ENCODE measurements at places on chromosomes 2 and 18.

GRCh38 chr18:46141199-46141598 lies 37.0 kb downstream of the HAUS1 start:
- DNase-seq: no peak

DNA sequence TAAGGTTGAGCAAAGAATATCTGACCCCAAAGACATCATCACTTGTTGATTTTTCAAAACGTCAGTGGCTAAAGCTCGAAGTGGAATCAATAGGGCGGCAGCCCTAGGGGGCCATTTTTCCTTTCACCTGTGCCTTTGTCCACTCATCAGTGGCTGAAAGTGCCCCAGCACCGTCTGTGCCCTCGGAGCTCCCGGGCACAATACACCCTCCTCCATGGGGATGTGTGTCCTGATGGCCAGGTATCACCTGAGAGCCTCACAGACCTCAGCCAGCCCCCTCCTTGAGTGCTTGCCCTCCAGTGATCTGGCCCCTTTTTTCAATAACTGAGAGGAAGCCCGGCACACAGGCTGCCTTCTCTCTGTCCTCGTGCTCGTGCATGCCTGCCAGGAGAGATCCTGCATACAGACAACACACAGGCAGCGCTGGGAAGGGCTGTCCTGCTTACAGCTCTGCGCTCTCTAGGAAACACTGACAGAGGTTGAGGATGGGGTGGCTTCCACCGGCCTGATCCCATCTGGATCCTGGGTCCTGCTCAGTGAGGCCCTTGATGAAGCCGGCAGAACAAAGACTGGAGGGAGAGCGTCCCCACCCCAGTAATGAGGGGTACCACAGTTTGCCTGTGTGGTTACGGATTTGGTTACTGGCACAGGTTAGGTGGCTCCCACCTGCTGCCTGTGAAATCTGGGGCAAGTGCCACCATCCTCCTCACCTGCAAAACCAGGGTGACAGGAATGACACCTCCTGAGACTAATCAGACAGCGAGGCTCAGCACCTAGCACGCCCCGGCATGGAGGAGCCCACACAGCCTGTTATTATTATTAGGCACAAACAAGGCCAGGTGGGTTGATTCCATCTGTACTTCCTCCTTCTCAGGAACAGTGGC lies 197.5 kb upstream of the RAB6C start:
- DNase-seq: no peak

DNA sequence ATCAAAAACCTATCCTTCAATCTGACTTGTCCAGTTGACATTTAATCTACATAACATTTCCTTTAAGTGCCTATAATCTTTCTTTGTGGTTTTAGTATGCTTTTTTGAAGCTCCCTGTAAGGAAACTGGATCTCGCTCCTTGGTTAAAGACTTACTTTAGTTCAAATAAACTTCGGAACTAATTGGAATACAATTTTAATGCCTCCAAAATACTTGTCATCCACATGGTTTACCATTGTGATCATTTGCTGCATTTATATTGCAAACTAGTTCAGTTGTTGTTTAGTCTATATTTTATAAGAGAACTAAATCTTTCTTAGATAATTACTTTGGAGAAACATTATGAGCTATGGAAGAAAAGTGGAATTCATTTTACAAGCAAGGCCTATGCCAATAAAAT lies 496.0 kb downstream of the ERBB4 start:
- DNase-seq: no peak

DNA sequence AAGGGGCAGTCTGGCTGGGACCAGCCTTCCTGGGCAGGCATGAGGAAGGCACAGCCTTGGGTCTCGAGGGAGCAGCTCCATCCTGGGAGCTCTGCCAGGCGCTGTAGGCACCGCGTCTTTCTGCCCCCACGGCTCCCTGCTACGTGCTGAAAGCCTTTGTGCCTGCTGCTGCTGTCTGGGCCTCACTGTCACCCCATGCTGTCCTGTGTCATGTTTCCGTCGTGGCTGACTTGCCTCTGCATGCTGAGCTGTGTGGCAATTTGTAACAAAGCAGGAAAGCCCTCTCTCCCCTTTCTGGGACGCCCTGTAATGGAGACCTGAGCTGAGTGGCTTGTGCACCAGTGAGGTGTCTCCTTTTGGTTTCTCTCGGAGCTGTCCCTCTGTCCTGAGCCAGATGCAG lies 152.5 kb downstream of the TSN start:
- DNase-seq: no peak

- DNase-seq: no peak
Measured at GRCh38 chr2:215136669-215137328, 1.6 kb downstream of the ABCA12 start.

GRCh38 chr18:26458526-26459232 lies 89.7 kb downstream of the KCTD1 start:
- DNase-seq: no peak

GRCh38 chr2:32947076-32947483 lies 327 bp downstream of the LTBP1 start:
- no peak for DNase-seq

GRCh38 chr18:48975120-48975816 lies 24.5 kb upstream of the SMAD7 start:
- no peak for DNase-seq
